IPS DF 6.9 (cell line): ENCODE measurements at places on chromosomes 16 and 17.

- DNase-seq, result no peak
These were observed 14.4 kb downstream of the GJD3 start for GRCh38 chr17:40349895-40350688.

GRCh38 chr17:42894283-42895184, 6.1 kb upstream of the G6PC1 start:
- no peak for DNase-seq

- DNase-seq, result no peak
These were observed 5.0 kb upstream of the KCTD11 start for GRCh38 chr17:7346761-7347614.

DNA sequence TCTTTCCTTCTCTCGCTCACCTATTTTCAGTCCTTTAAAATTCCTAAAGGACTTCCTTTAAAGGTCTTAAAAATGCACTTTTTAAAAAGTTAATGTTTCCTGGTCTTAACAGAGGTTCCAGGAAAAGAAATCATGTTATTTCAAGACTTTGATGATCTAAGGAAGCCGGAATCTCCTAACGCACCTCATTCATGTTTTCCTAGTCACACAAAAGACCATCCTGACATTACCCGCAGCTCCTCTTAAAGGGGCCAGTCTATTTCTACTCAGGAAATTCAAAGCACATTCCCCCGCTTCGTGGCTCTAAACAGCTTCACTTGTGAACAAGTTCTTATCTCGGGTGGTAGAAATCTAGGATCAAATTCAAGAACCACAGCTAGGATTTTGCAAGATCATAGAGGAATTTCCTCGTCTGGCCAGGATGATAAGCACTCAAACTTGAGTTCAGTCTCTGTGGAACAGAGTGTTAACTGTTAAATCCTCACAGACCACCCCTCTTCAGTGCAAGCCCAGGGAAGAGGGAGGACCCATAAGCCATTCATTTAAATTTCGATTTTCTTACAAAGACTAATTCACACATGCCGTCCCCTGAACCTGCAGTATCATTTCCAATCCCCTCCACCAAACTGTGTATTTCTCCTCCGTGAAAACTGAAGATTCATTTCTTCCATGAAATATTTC, 137.1 kb upstream of the AXIN2 start:
- no peak for DNase-seq

- DNase-seq, result no peak
These were observed 412.0 kb downstream of the SHISA9 start for GRCh38 chr16:13313351-13313750.

DNA sequence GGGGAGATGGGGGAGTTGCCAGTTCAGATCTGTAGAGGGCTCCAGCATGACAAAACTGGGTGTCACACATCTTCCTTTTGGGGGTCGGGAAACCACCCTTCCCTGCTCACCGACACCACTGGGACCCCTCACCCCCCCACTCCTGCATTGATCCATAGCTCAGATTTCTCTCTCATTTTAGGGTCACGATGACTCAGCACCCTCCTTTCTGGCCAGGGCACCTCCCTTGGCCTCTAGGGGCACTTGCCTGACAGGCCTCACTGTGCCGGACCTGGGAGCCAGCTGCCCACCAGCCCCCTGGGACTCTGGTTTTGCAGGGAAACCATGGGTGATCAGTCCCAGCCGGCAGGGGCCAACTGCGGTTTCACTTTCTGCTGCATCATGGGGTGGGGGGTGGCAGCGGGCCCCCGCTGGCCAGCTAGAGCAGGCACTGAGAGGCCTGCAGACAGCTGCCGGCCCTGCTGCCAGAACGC, 239.4 kb downstream of the MRTFB start:
- no peak for DNase-seq

GRCh38 chr16:46997844-46998243, 24.4 kb upstream of the DNAJA2 start:
- no peak for DNase-seq

- DNase-seq, result no peak
These were observed 151.2 kb downstream of the CCDC182 start for GRCh38 chr17:57593739-57594462.

GRCh38 chr16:88768071-88768783, 16.8 kb downstream of the PIEZO1 start:
- no peak for DNase-seq

- no peak for DNase-seq
These were observed 426.3 kb downstream of the SLC39A11 start for GRCh38 chr17:72665852-72666851.

- DNase-seq, result no peak
These were observed 1.9 kb upstream of the GRB7 start for GRCh38 chr17:39735882-39736281.

DNA sequence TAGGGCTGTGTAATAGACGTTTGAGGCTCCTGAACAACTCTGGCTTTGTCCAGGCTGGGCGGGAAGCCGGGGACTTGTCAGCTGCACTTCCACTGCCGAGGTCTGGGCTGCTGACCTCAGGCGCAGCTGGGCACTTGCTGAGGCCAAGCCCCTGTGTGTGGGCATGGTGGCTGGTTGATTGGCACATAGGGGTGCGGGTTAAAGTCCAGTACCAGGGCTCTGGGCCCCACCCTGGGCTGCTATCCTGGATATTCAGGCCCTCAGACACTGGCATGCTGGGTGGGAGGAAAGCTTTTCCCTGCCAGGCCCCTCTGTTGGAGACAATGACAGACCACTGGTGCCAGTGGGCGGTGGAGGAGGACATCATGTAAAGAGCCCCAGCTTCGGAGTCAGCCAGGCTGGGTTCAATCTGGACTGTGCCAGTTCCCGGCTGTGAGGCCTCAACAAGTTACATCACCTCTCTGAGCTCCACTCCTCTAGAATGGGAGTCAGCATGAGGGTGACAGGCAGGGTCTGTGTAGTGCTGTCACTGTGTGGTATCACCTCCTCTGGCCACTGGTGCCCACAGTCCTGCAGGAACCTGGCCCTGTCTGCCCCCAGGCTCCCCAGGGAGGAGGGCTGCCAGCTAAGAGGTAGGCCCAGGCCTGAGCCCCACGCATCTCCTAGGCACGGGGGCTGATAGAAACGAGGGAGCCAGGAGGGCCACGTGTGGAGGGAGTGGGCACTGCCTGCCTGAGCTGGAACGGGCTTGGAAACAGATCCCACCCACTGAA, 42.5 kb downstream of the PSME3IP1 start:
- DNase-seq, result no peak

- no peak for DNase-seq
These were observed 64.6 kb upstream of the IRX3 start for GRCh38 chr16:54351171-54351570.

DNA sequence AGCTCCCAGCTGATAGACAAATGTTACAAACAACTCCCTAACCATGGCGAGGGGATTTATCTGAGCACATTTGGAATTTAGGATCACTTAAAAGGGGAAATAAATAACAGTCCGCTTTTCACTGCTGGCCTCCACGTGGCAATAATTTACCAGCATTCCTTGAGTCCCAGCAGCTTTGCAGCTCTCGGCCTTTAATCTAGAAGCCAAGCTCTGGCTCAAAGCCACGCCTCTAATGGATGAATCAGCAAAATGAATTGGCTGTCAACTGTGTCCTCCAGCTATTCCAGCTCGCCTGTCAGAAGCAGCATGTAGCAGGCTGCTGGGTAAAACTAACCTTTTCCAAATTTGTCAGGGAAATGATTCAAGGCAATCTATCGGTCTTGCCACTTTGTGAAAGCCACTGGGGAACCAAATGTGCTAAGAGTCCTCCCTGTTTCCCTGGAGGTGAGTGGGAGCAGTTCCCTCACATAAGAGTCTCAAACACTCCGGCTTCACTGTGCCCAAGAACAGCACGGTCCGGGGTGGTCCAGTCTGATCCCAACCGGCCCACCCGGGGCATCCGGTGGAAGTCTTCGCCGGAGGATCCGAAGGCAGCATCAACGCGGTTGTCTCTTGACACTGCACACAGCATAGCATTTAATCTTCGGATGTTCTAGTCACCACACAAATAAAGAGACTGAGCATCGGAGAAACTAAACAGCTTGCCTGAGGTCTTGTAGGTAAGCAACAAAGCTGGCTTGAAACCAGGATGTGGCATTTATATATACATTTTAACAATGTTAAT, 143.3 kb downstream of the PARN start:
- no peak for DNase-seq

GRCh38 chr17:13534946-13535345, 66.8 kb downstream of the HS3ST3A1 start:
- DNase-seq, result no peak

DNA sequence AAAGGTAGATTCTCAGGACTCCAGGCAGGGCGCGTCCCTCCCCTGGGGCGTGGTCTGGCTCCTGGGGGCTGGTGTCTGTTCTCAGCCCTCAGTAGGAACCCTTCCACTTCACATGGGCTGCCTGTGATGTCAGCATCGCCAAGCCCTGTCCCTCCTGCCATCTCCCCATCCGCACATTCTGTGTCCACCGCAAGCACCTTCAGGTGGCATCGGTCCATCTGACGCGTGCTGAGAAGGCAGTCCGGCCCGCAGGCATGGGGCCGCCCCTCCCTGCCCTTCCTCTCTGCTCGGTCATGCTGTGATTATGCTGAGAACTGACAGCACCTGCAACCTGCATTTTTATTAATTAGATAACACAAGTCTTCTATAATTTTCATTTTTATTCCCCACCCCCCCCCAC, 12.7 kb upstream of the DNAH17 start:
- no peak for DNase-seq

DNA sequence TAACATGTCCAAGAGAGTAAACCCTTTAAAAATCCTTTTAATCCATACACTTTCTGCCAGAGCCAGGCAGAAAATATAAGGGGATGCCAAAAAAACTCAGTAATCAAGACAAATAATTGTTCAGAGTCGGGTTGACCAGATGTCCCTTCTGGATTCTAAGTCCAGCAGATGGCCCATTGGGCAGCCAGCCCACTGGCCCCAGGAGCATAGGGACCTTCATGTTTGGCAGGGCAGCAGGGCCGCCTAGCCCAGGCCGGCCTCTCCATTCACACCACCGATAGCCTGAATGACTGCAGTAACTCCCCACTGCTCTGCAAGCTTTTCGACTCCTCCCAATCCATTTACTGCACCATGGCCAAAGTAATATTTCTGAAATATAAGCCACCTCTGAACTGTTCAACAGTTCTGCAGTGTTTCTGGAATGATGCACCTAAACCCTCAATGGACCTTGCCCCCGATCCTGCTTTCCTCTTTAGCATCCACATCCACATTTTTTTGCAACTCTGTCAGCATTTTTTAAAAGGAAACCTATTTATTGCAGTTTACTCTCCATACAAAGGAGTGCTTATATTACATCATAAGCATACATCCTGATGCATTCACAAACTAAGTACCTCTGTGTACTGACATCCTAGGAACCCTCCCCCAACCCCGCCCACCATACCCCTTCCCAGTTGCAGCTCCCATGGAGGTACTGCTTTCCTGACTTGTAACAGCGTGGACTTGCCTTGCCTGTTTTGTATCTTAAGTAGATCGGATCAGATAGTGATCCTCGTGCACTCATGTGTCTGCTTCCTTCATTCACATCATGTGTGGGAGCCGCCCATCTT, 46.4 kb downstream of the LDHD start:
- DNase-seq, result no peak

GRCh38 chr16:31487071-31487719, 4.3 kb downstream of the SLC5A2 start:
- no peak for DNase-seq

DNA sequence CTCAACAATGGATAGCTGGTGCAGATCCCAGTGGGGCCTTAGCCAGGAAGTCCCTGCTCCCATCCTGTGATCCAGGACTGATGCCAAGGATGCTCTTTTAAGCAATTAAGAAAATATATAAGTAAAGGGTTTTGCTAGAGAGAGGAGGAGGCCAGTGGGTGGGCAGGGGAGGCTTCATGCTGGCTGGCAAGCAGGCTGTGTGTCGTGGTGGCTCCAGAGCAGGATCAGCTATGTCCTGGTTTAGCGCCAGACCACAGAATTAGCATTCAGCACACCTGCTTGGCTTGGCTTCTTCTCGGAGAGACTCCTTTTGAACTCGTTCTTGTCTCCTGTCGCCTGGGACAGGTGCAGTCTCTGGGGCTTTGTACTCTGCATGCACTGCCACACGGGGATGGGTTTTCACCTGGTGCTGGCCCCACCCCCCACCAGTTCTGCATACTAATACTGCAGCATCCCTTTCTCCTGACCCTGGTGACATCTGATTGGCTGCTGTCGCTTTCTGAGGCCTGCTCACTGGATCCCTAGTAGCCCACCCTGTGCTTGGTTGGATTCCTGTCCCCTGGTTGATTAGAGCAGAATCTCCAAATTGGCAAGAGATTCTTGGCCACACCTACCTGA, 66.1 kb downstream of the PLD6 start:
- no peak for DNase-seq

DNA sequence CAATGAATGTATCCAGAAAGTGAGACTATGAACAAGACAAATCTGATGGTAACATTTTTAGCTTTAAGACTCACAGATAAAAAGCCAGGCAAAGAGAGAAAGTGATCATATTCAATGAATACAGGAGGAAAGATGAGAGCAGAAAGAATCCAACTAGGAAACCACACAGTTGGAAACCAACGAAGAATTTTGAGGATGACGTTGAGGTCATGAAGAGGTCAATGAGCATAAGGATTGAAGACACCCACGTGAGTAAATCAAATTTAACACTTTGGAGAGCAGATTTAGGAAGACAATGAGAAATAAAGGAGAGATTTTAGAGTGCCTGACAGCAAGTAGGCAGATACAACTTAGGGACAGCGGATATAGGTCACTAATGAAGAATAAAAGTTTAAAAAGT, 948.1 kb downstream of the KCNJ2 start:
- no peak for DNase-seq

- no peak for DNase-seq
These were observed 28.8 kb downstream of the NLRC3 start for GRCh38 chr16:3548445-3548844.

- no peak for DNase-seq
These were observed 15.9 kb upstream of the DOK4 start for GRCh38 chr16:57502048-57502775.

DNA sequence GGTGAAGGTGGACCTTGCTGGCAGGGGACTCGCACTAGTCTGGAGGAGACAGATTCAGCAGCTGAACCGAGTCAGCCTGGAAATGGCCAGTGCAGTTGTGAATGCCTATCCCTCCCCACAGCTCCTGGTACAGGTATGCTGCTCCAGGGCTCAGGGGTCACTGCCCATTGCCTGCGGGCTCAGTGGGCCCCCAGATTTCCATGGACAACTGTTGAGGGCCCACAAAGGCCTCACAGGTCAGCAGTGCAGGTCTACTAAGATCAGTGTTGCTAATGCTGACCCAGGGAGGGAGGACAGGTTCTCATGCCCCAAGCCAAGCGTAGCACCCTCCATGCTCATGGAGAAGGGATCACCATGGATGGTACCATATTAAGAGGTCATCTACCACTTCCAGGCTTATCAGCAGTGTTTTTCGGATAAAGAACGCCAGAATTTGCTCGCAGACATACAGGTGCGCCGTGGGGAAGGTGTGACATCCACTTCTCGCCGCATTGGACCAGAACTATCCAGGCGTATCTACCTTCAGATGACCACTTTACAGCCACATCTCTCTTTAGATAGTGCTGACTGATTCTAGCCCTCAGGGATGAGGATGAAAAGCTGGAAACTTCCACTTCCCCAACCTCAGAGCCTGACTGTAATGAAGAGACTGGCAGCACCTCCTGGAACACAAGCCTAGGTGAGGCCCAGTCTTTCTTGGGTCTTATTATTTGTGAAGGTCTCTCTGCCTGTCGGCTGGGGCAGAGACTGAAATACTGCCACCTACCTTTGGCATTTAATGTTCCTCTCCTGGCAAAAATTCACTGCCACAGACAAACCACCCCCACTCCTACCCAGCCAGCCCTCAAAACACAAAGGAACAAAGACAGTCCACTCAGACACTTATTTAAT, 7.6 kb downstream of the EME1 start:
- DNase-seq, result no peak
